Heart left ventricle (tissue), 16 donors: ENCODE measurements at places on chromosomes 3 and 15. TPM values are rescaled to one million over a fixed set of nuclear protein-coding genes. Genes with fewer than 3 reads are reported as not detected.

The EIF2A gene
- polyA plus RNA-seq, result 44.3 TPM

The ASB14 gene
- polyA plus RNA-seq, result 3.6 TPM

The FEM1B gene
- 9.3 TPM for polyA plus RNA-seq

The MESP1 gene
- 6.9 TPM for polyA plus RNA-seq

The SAMMSON gene
- polyA plus RNA-seq, result not detected

The CD86 gene
- polyA plus RNA-seq, result 0.38 TPM

The MEIS2 gene
- 13.2 TPM for polyA plus RNA-seq

The GOLGA6C gene
- not detected for polyA plus RNA-seq

The NIPA2 gene
- 5.3 TPM for polyA plus RNA-seq

The AGBL1 gene
- under 0.01 TPM for polyA plus RNA-seq
